ENCODE measurements at places on chromosomes 12 and 14.

- peak; percentile 97 for DNase-seq
Observed at GRCh38 chr14:21103710-21104447, 3.0 kb downstream of the TMEM253 start.

DNA sequence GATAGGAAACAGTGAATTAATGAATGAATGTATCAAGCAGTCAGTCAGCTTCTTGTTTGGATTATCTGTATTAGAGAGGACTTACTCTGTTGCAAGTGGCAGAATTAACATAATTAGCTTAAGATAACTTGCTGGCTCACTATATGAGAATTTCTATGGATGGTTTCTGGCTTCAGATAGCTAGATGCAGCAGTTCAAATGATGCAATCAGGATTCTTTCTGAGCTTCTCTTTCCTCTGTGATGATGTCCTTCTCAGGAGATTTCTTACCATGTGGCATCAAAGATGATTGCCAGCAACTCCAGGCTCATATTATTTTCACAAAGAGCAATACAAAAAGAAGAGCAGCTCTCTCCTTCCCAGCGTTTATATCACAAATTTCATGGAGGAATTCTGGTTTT, 30.7 kb downstream of the FRMD6 start:
- no peak for DNase-seq

- DNase-seq = no peak
Observed at GRCh38 chr12:49880756-49881414, 22.8 kb downstream of the FAIM2 start.

DNA sequence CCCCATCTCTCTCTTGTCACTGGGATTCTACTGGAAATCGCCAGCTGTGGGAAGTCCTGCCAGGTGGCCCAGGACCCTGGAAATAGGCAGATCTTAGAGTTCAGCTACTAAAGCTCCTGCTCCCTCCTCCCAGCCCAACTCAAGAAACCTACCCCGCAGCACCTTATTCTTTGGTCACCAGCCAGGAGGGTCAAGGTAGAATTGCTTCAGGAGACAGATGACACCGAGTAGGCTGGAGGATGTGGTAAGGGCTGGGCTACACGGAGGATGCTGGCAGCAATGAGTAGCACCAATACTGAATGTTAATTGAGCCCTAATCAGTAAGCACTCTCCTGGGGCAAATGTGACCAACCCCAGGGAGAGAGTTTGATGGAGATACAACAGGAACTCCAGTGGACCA, 119.7 kb upstream of the VASH1 start:
- DNase-seq = no peak

DNA sequence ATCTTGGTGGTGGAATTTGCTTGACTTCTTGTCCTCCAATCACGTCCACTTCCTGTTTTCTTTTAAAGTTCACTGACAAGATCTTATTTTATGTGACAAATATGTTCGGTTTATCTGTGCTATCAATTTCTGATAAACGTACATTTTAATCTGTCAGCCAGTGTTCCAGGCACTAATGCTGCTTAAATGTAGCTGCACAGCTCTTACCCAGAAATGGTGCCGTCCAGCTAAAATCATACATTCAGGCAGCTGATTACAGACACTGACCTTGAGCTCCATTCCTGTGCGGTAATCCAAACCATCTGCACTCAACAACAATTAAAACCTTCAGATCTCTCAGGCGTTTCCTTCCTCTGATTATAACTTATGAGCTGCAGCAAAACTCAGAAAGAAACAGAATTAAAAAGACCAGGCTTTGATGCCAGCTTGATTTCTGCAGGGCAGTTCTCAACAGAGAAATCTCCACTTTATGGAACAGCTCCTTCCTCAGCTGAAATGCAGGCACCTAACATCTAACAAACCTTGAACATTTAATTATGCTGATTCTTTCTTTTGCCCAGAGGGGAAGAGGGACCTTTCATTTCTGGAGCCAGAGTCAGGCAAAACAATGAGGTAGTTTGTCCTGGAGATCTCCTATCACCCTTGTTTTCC, 26.4 kb upstream of the RASSF3 start:
- DNase-seq = no peak

DNA sequence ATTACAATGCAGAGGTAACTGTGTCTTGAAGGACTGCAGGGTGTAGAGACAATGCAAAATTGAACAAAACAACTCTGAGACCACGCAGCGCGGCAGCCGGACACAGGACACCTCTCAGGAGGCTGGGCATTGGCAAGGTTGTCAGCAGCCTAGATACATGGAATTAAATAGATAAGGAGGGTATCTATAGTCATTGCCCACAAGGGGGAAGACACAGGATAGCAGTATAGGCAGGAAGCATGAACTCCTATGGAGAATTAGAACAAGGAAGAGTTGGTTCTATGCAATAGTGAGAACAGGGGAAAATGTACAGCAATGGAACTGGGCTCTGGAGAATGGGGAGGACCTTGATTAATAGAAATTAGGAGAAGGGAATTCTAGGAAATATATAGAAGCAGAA, 164.1 kb downstream of the C12orf42 start:
- no peak for DNase-seq

DNA sequence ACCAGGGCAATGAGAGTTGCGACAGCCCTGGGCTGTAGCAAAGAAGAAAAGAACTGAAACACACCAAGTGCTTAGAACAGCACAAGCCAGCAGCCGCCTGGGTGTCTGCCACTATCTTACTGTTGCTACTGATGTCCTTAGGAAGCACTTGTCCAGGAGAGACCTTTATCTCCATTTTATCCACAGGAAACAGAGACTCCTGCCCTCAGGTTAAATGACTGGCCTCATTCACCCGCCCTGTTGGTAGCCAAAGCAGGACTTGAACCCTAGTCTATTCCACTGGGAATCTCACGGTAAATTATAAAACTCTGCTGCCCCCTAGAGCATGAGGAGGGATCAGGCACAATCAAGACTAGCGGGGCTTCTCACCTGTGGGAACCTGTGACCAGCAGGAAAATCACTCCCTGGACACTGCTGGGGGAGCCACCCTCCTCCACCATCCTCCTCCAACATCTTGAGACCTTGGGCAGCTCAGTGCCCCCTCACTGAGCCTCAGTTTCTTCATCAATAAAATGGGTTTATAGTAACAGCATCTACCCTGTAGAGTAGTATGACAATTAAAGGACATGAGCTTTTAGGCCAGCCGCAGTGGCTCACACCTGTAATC, 20.5 kb upstream of the TESC start:
- DNase-seq = no peak

DNA sequence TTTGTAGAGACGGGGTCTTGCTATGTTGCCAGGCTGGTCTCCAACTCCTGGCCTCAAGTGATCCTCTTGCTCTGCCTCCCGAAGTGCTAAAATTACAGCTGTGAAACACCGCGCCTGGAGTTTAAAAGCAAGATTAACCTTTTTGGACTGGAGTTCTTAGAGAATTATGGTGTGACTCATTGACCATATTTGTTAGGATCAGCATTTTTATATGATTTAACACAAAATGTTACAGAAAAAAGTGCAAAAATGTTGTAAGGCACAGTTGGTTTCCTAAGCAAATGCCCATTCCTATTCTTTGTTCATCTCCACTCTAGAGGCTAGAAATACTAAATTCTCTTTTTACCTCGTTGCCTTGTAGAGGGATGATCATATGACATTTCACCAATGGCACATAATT, 27.6 kb downstream of the SLC35E3 start:
- no peak for DNase-seq

GRCh38 chr14:25570483-25570882, 520.5 kb upstream of the STXBP6 start:
- no peak for DNase-seq

DNA sequence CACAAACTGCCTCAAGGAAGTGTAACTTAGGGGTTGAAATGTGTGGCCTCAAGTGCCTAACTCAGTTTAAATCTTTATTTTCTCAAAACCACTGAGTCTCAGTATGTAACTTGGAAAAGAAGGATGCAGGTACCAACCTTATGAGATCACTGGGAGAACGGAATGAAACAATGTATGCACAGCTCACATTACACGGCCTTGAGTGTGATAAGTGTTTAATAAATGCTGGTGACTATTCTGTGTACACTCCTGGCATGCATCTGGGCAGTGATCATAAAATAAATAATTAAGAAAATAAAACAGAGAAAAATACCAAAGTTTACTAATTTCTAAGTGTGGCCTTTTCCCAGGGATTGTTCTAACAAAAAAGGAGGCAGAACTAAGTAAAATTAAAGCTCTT, 974.5 kb upstream of the FLRT2 start:
- DNase-seq = no peak

DNA sequence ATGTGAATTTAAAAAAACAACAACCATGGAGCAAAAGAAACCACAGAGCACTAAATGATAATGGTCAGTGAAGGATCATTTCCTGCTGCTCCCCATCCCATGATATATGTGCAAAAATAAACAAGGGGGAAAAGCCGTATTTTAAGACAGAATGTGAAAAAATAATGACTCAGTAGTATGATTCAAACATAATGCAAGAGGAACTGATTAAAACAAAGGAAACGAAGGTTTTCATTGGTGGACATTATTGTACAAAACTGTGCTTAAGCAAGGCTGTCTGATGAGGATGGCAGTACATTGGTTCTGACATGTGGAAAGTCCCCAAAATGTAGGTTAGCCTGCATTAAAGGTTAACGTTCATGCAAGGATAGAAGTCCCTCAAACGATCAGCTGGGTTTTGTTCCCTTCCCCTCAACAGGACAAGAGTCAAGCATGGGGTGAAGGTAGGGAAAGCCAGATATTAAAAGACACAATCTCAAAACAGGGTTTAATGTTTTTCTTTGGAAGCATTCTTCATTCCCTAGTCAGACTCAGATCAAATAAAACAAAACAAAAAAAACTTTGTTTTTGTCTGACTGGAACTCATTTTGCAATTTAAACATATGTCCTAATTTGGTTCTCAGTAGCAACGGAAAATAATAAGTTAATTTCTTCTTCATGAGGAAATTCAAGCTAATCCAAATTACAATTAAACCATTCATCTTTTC, 26.3 kb upstream of the PTGDR start:
- DNase-seq = no peak

DNA sequence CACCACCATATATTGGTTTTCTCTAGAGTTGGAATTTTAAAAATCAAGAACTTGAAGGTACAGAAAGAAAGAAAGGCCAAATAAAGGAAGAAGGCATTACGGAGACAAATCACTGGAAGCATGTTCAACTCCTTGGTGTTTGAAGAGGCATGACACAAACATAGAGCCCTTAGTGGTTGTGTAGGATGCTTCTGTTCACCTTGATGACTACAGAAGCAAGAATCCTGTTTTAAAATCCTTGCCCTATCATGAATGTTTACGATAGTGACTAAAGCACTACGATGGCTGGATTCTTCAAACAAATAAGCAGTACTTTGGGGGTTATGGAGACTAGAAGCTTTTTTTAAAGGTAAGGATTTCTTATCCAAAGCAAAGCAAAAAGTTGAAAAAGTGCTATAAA, 10.3 kb upstream of the ISM2 start:
- no peak for DNase-seq

GRCh38 chr12:57772429-57773322, at the start of gene EEF1AKMT3:
Gene EEF1AKMT3, plus strand, starts transcription at chr12:57772614. Its CDS starts 111 bp downstream, at chr12:57772725.
- DNase-seq = no peak

GRCh38 chr12:126061777-126062176, 996.5 kb downstream of the AACS start:
- no peak for DNase-seq

GRCh38 chr14:71193663-71194062, 286.4 kb downstream of the PCNX1 start:
- DNase-seq = no peak

DNA sequence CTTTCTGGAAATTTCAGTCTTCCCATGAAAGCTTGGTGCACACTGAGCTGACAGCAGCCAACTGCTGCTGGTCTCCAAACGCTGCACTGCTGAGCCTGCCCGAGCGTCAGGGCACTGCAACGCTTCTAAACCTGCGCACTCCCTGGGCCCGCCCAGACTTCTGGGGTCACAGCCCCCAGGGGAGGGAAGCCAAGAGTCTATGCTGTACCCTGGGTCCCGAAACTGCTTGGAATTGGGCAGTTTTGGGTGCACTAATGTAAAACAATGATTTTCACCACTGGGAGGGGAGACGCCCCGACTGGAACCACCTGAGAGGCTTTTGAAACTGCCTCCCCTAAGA, 32.0 kb downstream of the CCDC92 start:
- no peak for DNase-seq

DNA sequence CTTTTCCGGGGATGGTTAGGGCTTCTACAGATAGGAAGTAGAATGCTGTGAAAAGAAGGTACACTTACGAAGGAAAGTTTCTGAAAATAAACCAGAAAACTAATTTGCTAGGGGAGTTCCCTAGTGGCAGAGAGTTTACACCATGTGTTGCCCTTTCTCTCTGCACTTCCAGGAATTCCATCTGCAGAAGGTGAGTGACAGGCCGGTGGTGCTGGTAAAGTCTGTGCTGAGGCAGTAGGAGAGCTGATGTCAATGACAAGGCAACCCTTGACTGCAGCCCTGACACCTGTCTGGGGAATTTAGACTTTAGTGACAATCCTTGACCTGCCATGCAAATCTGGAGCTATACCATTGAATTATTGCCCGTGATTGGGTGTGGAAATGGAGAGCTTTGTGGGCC, 687.8 kb downstream of the NRXN3 start:
- no peak for DNase-seq

- no peak for DNase-seq
Observed at GRCh38 chr14:64790478-64790877, 86.3 kb downstream of the PLEKHG3 start.

- no peak for DNase-seq
Observed at GRCh38 chr12:80193865-80194264, 94.5 kb downstream of the OTOGL start.

DNA sequence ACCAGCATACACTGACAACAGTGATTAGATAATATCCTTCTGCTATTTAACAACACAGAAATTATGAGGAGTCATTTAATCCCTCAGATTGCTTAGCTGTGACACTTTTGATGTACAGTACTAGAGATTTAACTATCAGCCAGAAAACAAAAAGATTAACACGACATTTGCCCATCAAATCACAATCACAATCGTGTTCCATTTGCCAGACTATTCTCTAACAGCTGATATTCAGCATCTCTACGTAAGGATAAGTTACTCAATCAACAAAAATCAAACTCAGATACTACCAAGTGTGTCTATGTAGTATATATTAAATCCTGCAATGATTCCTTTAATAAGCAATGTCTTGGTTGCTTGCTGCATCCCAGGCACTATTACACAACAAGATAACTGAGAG, 558.7 kb upstream of the USP15 start:
- no peak for DNase-seq

GRCh38 chr14:77036484-77037214, 8.1 kb upstream of the IRF2BPL start:
- DNase-seq = no peak

GRCh38 chr12:92802906-92803305, 100.1 kb downstream of the PLEKHG7 start:
- no peak for DNase-seq

DNA sequence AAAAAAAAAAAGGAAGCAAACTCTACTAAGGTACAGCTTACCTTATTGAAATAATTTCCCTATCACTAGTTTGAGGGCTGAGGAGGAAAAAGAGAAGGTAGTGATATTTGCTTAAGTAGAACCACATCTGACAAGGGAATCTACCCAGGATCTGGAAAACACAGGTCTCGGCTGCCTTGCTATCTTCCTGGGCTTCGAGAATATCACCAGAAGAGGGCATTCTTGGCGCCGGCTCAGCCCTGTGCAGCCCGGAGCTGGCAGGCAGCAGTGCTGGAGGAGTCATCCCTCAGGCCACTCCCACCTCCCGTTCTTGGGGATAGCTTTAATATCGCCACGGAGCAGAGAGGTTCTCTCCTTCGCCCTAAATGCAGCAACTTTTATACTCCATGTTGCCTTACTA, 1181.2 kb downstream of the VRK1 start:
- DNase-seq = peak; percentile 89

GRCh38 chr14:49586673-49587460, 687 bp upstream of the RPS29 start:
- no peak for DNase-seq

All from dorsolateral prefrontal cortex (tissue), 122 donors.